CD4-positive, alpha-beta T cell treated with Interleukin-17A for 1 hour (primary cell): ENCODE measurements at places on chromosomes 7 and 10.

DNA sequence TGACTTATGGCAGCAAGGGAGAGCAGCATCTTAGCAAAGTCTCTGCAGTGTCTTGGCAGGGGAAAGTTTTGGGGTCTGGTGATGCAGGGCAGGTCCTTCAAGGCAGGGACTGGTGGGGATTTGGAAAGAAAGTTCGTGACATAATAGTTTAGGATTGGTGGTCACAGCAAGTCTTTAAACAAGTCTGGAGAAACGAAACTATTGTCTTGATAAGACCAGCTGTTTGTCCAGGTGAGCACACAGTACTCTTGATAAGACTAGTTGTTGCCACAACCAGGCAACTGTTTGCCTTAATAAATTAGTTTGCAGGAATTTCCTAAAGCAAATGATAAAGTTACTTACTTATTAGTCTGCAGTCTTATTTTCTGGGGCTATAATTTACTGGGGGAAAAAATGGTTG lies 136.1 kb downstream of the AKR1D1 start:
- DNase-seq: no peak

DNA sequence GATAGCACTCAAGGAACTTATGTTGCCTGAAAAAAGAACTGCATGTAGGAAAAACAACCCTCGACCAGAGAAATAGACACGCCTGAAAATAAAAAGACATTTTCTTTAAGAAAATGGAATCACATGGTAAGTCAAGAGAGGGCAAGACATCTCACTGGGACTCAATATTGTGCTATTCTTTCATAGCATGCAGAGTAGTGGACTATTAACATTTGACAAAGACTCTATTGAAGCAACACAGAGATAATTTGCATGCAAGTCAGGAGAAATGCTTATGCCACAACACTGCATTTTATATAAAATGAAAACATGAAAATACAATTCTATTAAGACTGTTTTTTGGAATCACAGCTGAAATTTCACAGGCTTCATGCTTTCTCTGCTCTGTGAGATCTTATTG lies 77.9 kb upstream of the RHOBTB1 start:
- DNase-seq: no peak

- no peak for DNase-seq
Measured at GRCh38 chr10:6699336-6699735, 119.3 kb upstream of the PRKCQ start.

DNA sequence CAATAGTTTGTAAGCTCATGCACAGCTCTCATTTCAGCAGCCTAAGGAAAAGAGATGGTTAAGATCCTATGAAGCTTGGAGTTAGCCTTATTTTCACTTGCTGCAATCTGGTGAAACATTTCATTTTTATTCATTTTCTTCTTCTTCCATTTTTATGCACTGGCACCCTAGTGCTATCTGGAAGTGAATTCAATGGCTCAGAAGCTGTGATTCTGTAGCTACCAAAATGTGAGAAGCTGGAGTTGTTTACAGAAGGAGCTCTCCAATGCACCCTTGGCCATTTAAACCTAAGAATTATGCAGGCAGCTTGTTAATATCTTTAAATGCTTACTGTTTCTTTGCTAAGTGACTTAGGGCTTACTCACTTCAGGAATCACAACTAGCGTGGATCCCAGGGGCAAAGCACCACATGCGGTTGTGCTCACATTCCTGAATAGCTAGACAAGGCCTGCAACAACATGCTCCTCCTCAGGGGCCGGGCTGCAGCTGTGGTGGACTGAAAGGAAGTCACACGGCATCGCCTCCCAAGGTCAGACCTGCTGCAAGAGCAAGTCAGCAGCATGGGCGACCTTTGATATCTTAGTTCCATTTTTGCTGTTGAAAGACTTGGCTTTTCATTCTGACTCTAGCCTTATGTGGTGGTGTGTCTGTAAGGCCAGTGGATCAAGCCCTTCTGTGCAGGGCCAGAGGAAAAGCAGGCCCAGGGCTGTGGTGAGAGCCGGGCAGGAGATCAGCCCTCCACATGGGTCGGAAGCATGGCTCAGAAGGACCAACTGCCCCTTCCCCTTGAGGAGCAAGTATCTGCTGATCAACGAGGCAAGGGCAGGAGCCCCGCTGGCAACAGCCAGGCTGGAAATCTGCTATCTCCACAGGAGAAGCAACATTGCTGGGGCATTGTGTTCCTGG lies 91.9 kb upstream of the MBL2 start:
- DNase-seq: no peak

- no peak for DNase-seq
Measured at GRCh38 chr10:9807846-9808245, 1209.8 kb upstream of the CELF2 start.

GRCh38 chr7:101666741-101667140 lies 37.6 kb upstream of the MYL10 start:
- no peak for DNase-seq

GRCh38 chr7:13540429-13540828 lies 449.0 kb downstream of the ETV1 start:
- DNase-seq: no peak

- no peak for DNase-seq
Measured at GRCh38 chr10:127349737-127350136, 153.3 kb upstream of the INSYN2A start.

DNA sequence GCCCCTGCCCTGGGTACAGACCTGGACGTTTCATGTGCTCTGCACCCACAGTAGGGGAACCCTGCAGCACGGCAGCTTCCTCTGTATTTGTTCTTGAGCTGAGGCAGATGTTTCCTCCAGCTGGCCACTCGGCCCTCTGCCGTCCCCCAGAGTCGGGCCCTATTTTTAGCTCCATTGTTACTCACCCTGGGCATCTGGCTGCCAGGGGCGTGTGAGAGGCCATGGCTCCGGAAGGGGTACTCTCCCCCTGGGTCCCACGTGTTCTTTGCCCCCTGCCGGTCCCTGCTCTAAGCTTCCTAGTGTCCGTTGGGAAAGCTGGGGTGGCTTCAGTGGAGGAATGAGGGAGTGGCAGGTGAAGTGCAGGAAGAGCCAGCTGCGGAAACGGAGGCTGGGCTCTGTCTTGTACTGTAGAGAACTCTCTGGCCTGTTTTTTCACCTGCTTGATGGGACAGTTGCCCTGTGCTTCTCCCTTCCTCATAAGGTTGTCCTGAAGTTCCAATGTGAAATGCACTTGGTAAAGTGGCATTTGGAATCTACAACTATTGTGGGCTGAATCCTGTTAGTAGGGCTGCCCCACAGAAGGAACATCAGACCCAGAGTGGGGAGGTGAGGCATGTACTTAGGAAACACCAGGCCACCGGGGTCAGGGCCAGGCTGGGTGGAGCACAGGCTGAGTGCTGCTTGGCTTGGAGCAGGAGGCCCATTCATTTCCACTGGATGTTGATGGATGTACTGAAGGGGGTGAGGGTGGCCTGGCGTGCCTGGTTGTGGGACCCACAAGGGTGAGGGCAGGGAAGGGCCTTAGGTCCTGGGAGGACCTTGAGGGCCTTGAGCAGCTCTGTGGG lies 30.6 kb downstream of the PALD1 start:
- no peak for DNase-seq

DNA sequence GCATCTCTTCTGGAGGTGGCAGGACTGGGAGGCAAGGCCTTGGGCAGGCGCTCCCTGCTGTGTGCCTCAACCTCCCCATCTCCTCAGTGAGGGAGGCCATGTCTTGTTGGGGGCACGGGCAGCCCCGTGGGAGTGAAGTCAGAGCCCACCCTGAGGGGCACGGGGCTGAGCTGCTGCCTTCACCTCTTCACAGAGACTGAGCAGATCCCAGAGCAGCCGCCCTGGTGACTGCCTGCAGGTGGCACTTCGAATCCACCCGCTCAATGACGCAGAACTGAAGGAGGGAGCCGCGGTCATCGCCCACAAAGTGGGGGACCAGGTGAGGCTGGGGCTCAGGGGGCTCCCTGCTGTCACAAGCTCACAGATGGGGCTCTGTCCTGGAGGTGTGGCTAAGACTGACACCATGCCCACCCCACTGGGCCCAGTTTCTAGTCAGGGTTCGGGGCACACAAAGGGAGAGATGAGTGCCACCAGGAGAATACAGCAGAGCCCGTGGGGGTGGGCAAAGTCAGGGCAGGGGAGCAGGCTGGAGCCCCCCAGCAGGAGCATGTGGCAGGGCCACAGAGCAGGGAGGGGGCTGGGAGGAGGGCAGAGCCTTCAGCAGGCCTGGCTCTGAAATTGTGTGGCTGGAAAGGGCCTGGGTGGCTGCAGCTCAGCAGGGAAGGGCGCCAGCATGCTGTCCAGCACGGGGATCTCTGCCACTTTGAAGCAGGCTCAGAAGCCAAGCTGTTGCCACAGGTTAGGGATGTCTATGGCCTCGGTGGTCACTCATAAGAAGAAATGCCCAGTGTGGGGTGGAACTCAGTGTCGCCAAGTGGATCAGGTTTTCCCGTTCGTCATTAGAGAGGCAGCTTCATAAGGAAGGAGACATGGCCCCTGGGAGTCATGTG lies 18.8 kb upstream of the CHST12 start:
- DNase-seq: no peak

DNA sequence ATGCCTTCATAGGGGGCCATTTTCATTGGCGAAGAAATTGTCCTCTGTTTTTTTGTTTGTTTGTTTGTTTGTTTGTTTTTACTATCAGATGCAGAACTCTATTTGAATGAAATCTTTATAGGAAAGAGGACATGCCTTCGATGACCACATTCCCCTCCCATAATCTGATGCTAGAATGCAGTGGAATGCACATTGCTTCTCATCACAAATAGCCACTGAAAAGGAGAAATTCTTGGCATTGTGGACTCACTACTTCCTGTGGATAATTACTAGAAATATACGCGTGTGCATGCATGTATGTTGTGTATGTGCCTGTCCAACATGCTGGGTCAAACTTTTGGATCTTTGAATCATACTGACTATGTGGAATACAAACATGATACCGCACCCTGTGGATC lies 70.5 kb upstream of the SFMBT2 start:
- no peak for DNase-seq

GRCh38 chr10:8279598-8279997 lies 225.1 kb downstream of the GATA3 start:
- DNase-seq: no peak

DNA sequence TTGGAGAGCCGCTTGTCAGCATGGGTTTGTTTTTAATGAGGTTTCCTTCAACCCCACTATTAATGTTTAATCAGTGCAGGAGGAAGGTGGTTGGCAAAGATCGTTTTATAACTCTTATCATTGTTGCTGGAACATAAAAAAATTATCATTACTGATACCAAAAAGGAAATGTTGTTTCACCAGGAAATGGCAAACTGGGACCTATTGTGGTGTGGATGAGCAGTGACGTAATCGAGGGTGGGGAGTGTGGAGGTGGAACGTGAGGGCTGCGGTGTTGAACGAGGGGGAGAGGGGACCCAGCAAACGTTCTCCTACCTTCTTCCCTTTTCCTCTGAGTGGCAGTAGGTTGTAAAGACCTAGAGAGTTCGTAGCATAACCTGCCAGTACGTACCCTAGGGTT lies 71.9 kb upstream of the TOMM7 start:
- no peak for DNase-seq

DNA sequence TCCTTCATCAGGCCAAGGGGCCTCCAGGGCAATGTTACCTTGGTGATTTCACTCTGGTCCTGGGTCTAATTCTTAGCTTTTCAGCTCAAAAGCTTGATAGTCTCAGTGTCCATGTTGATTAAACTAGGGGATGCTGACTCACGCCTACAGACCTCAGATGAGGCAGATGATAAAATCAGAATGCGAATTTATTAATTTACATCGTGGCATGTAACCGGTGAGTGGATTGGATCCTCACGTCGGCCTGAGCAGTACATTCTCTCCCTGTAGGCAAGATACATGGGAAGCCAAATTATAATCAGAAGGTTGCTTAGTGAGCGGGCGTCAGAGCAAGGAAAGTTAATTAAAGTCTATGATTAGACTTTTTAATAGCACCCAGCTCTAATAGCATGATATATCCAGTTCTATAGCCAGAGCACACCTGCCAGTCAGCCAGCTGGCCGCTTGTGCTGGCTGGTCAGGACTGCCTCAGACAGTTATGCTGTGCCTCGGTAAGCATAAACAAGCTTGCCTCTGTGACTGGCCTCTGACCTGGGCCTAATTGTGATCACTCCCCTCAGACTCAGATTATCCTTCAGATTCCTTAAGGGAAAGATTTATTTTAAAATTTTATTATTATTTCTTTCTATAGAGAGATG lies 20.2 kb upstream of the CPA5 start:
- DNase-seq: no peak

DNA sequence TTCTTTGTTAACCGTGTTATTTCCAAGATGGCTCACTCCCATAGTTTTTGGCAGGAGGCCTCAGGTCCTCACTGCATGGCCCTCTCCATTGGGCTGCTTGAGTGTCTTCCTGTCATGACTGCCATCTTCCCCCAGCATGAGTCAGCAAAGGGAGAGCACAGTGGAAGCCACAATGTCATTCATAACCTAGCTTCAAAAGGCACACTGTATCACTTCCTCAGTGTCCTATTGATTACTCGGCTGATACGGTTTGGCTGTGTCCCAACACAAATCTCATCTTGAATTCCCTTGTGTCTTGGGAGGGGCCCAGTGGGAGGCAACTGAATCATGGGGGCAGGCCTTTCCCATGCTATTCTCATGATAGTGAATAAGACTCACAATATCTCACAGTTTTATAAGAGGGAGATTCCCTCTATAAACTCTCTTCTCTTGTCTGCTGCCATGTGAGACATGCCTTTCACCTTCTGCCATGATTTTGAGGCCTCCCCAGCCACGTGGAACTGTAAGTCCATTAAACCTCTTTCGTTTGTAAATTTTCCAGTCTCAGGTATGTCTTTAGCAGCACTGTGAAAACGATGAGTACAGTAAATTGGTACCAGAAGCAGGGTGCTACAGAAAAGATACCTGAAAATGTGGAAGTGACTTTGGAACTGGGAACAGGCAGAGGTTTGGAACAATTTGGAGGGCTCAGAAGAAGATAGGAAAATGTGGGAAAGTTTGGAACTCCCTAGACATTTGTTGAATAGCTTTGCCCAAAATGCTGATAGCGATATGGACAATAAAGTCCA lies 106.5 kb downstream of the PRLHR start:
- DNase-seq: no peak

GRCh38 chr7:27032839-27033238 lies 63.0 kb downstream of the HOXA1 start:
- no peak for DNase-seq

DNA sequence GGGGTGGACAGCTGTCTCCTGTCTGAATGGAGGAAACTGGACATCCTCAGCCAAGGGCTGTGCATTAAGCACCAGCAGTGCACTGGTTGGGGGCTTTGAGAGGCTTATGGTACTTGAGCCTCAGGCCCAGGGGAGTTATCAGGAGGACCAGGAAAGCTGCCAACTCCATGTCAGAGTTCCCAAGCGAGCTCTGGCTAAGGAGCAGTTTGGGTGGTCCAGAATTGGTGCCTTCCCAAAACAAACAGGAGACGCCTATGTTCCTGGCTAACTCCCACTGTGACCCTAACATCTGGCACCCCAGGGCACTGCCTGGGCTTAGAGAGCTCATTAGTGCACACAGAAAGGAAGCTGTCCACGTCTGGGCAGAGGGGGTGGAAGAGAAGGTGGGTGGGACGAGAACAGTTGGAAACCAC lies 408.6 kb upstream of the NPVF start:
- no peak for DNase-seq

DNA sequence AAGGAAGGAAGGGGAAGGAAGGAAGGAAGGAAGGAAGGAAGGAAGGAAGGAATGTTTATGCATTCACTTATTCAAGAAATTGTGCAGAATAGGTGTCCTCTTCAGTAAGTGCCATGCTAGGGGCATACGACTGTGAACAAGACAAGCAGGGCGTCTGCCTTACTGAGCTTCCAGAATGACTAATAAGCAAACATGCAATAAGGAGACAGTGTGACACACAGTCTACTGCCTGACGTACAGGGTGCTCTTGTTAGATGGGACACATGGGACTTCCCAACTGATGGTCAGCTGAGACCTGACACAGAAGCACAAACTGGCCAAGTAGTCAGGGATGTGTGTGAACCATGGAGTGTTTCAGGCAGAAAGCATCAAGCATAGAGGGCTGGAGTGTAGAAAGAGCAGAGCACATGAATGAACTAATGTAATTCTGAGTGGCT lies 18.2 kb downstream of the DNAJC12 start:
- DNase-seq: no peak
